ENCODE measurements at places on chromosomes 2 and 18. TPM values are rescaled to one million over a fixed set of nuclear protein-coding genes. Genes with fewer than 3 reads are reported as not detected.

GRCh38 chr2:172109256-172109987 lies 6.7 kb upstream of the DLX2 start:
- no peak for DNase-seq

GRCh38 chr2:239291475-239292350 lies 109.1 kb downstream of the HDAC4 start:
- DNase-seq: no peak

Gene MCM6
- 23.6 TPM for total RNA-seq

Gene SAG
- total RNA-seq: not detected

Gene MYCN
- not detected for total RNA-seq

Gene CNGA3
- not detected for total RNA-seq

Gene ZNF521
- 6.8 TPM for total RNA-seq

Measured in H4 (cell line).